Stimulated activated CD8-positive, alpha-beta memory T cell treated with anti-CD3 and anti-CD28 coated beads, Interleukin-2, amount 100 ng/mL, for 1 hour (primary cell): ENCODE measurements at places on chromosomes 1 and 21.

DNA sequence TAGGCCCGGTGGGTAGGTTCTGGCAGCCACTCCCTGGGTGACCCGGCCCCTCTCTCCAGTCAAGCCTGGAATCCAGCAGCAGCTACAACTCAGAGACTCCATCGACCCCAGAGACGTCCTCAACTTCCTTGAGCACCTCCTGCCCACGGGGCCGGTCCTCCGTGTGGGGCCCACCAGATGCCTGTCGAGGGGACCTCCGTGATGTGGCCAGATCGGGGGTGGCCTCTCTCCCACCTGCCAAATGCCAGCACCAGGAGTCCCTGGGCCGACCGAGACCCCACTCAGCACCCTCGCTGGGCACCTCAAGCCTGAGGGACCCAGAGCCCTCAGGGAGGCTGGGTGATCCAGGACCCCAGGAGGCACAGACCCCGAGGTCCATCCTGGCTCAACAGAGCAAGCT, 2.7 kb downstream of the MIIP start:
- DNase-seq, result no peak

DNA sequence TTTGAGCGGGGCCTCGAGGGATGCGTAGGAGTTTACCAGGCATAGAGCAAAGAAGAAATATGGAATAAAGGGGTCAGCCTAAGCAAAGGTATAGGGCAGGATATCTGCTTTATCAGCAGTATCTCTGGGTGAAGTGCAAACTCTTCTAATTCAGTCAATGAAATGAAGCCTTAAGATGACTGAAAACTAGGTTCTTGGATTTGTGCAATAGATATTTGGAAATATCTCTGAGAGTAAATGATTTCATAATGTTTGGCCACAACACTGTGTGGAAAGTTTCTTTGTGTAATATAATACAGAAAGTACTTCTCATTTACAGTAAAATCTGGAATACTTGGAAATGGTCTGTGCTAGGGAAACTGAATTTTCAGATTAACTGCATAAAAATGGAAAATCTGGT, 26.1 kb downstream of the KCNJ15 start:
- no peak for DNase-seq

DNA sequence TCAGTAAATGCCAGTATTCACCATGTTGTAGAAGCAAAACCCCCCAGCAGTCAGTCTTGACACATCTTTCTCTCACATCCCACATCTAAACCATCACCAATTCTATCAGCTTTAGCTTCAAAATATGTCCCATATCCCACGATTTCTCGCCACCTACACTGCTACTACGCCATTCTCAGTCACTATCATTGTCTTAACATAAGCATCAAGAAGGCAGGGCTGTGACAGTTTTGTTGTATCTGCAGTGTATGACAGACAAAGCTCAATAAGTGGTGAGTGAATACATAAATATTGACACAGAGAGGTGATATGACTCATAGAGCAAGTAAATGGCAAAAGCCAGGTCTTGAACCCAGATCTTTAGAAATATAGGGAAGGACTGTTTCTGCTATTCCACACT, 59.9 kb downstream of the JAK1 start:
- no peak for DNase-seq

DNA sequence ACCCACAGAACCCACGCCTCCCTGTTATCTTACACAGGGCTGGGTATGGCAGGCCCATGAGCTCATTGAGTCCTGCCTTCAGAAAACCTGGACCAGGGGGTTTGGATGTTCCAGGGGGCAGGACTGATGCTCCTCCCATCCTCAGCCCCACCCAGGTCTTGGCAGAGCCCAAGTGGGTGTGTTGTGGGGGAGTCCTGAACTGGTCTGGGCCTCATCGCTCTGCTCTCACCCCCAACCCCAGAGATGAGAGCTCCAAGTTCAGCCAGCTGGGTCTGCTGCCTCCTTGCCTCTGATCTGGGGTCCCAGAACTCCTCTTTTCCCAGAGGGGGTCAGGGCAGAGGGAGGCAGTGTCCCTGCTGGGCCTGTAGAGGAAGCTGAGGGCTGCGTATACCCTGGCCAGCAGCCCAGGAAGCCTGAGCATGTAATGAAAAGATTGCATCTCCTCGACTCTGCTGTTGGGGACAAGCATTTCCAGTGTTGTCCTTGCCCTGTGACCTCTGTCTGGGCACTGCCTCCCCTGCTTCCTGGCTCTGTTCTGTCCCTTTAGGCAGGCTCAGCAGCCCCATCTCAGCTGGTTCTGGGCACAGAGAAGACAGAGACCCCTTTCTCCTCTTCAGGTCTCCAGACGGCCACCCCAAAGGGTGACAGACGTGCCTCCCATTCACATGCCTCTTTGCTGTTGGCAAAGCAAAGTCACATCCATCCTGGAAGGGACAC, 54.7 kb upstream of the EPS8L3 start:
- DNase-seq, result no peak

DNA sequence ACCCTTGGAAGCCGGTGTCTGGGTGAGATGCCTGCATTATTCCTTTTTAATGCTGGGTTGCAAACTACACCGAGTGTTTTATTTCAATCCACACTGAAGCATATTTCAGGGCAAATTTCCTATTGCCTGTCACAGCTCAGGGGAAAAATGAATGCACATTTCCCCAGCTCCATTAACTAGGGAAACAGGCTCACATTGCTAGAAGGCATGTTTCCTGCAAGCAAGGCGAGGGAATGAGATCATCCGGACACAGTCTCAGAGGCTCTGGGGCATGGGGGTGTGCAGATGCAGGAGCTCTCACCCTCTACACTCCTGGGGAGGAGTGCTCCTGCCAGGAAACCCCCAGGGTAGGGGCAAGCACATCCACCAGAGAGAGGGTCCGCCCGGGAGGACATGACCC, 24.6 kb downstream of the SYT2 start:
- DNase-seq, result no peak

DNA sequence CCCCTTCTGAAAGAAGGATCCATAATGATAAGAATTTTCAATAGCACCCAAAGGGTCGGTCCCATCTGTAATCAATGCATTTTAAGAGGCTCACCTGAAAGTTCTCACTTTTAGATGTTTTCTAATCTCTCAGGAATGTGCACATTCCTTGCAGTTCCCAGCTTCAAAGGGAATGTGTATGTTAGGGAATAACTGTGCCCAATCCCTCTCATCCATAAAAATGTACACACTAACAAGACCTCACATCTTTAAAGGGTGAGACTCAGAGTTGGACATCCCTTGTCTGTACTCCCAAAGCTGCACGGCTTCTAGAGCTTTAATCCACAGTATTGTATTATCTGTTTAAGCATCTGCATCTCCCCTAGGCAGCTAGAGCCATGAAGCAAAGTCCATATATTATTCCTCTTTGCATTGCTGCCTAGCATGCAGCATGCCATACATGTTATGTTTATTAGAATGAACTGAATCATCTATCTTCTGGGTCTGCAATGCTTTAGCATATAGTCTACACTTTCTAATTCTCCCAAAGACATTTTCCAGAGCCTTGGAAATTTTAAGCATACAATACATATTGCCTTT, 9.3 kb upstream of the CCN1 start:
- no peak for DNase-seq

DNA sequence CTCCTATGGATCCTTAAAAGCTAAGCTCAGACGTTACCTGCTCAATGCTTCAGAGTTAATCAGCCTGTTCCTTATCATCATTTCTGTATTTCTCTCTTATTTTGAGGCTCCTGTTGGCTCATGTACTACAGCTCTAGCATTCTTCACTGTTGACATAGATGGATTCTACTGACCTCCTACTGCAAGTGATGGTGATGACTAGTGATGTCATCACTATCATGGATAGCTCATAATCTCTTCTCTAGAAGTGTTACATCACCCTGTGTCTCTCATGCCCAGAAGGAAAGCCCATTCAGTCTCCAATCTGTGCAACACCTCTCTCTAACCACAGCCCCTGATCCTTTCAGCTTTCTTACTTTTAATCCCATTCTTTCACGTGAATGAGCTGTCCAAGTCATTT, 168.2 kb upstream of the DPT start:
- DNase-seq, result no peak

- no peak for DNase-seq
Measured at GRCh38 chr1:174428033-174428432, 19.7 kb upstream of the GPR52 start.

GRCh38 chr1:169122976-169123375, 16.5 kb downstream of the ATP1B1 start:
- no peak for DNase-seq

DNA sequence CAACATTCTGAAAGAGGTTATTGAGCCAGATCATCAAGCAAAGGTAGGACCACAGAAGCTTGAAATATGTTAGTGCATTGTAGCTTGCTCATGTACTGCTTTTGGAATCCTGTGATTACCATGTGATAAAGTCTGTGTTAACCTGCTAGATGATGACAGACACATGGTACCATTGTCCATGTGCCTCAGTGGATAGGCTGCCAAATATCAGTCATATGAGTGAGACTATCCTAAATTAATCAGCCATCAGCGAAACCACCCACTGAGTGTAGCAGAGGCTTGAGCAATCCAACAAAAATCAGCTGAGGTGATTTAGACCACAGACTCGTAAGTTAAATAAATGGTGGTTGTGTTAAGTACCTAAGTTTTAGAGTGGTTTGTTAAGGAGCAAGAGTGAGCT, 32.7 kb upstream of the CRB1 start:
- DNase-seq, result no peak

DNA sequence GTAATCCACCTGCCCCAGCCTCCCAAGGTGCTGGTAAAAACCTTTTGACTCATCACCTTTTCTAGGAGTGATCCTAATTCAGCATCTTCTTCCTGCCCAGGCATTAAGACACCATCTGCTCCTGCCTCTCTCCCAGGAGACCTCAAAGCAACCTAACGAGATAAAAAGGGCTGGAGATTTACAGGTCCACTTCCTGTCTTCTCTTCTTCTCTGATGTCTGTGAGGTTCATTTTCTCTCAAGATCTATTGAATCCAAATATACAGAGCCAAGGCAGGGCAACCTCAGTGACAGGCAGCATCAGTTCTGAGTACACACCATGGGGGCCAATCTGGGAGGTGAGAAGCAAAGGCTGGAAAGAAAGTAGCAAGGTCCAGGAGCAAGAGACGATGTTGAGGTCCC, 219.4 kb downstream of the SETD4 start:
- no peak for DNase-seq

DNA sequence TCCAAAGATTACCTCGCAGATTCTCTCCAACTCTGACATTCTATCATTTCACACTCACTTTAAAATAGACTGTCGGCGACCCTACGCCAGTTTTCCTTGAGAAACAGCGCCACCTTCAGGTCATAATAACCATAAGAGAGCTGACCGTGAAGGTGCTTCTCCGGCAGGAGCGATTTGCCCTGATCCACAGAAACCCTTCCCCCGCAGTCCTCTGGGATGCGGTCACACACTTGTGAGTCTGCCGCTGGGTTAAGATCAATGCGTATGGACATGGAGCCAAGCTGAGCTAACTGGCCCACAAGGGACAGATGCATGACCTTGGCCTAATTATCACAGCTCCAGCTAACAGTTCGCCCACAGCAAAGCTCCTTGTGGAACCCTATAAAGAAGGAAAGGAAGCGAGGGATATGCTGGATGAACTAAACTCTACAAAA, 32.8 kb upstream of the IFNAR2 start:
- DNase-seq, result no peak

DNA sequence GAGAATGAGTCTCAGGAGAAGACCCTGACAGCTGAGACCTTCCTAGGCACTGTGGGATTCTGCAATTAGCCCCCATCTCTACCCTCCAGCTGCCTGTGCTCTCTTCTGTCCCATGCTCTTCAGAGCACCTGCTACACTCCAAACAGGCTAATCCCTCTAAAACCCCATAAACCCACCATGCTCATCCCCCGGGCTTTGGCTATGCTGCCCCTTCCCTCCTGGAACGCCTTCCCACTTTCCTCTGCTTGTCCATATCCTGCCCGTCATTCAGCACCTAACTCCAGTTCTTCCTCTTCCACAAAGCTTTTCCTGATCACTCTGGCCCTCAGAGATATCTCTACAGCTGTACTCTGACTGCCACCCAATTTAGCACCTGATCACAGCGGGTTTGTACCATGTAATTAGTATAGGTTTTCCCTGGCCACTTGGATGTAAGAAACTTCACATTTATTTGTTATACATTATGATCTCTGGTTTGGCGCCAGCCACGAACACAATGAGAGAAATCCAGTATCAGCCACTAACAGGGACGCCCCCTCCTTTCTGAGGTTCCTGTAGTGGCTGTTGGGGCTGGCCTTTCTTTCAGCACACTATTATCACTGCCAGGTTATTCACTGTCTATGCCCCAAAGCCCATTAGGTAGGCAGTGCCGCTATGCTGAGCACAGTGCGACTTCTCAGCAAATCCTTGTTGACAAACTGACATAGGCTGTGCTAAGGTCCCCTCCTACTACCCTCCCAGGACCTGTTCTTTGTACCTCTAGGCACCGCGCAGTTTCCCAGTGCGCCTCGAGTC, 45.1 kb downstream of the CDC7 start:
- no peak for DNase-seq

GRCh38 chr1:22037520-22037919, 15.0 kb upstream of the CDC42 start:
- DNase-seq, result no peak

GRCh38 chr1:234072793-234073192, 168.3 kb downstream of the SLC35F3 start:
- no peak for DNase-seq

DNA sequence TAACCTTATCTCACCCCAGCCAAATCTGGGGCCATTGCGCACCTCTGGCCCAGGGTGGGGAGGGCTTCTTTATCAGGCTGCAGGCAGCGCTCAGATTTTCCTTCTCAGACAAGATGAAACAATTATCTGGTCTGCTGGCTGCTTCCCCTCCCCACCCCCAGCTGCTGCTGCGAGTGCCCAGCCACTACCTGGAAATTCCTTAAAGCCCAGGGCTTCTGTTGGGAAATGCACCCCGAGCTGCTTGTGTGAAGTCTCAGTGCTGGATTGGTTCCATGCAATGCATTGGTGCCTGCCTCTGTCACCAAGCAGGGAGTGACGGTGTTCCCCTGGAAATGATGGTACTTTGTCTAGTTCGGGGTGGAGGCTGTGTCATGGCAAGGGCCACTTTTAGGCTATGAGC, 18.5 kb upstream of the ACTL8 start:
- no peak for DNase-seq

- DNase-seq, result no peak
Measured at GRCh38 chr1:226646026-226646869, 92.8 kb downstream of the ITPKB start.

DNA sequence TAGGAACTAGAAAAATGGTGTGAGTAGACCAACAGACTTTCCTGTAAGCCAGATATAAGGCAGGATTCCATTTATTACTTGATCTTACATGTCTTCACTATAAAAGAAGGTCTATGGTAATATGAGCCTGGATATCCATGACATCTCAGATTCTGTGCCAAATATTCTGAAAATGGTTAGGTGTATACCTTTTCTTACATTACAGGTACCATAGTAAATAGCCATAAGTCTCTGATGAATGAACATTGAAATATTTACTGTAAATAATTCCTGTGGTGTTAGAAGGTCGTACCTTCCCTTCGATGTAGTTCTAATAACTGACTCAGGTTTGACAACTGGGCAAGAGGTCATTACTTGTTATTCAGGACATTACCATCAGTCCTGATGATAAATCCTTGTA, 657.9 kb downstream of the BRINP3 start:
- DNase-seq, result no peak
